ENCODE measurements at places on chromosomes 13 and 19.
A peak's percentile ranks its signal among the peaks of the same experiment; 100 is the strongest.

DNA sequence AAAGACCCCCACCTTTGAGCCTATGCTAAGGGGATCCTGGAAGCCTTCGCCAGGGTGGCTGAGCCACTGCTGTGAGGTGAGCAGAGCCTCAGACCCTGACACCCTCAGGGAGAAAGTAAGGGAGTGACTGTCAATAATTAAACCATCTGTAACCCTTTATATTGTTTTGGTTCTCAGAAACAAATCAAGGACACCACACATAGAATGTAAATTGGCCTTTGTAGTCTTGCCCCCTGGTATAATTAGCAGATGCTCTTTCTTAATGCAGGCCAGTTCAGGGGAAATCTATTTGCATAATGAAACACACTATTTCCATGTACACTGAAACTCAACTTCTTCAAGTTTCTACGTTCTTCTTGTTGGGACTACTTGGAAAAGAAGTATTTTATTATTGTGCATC is 127.7 kb upstream of the EDNRB start:
- no peak for DNase-seq

DNA sequence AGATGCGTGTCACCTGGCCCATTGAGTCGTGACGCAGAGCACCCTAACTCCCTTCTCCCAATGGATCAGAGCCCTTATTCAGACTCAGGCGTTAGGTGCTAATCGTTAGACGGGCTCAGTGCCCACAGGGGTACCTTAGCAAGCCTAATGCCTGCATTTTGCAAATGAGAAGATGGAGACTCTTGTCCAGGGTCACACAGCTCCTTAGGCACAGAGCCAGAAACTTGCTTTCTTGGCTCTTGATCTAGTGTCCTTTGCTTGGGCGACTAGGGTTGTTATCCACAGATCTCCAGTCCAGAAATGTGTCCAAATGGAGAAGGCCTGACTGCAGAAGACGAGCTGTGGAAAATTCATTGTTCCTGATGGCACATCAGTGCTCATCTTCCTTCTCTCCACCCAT is 85.1 kb downstream of the C13orf42 start:
- DNase-seq, result no peak

GRCh38 chr13:89852570-89852969 is 1494.9 kb upstream of the MIR17HG start:
- no peak for DNase-seq

DNA sequence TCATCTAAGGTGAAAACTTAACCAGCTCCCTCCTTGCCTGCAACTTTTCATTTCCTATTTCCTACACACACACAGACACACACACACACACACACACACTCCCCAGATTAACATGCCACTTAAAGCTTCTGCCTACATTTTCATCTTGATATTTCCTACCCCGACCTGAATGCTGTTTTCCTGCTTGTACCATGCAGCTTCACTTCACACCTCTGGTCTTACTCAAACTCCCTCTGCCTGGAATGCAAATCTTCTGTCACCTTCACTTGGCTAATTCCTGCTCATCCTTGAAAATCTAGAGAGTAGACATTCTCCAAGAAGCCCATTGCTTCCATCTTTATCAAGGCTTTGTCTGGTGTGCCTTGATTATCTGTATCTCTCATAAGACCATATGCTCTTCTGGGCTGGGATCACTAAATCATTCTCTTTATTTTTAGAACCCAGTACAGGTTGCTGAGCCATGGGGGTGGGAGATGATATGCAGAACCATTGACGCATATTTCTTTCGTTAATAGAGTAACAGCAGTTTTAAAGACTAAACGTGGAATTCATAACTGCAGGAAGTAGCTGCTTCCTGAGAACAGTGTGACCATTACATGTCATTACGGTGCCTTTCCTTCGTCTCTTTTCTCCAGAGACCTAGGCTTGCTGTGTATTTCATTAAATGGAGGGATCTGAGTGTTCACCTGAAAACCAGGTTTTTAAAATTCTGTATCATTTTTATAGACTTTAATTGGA is 37.7 kb downstream of the CNMD start:
- no peak for DNase-seq

DNA sequence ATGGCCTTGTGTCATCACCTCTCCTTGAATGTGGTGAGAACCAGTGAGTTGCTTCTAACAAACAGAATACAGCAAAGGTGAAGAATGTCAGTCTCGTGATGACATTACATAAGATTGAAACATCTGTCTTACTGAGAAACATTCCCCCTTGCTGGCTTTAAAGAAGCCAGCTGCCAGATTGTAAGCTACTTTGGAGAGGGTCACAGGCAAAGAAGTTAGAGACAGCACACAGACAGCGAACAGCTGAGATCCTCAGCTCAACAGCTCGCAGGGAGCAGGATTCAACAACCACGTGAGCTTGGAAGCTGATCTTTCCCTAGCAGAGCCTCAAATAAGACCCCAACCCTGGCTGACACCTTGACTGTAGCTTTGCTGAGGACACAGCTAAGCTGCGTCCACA is 367.9 kb downstream of the LIG4 start:
- DNase-seq, result no peak

- no peak for DNase-seq
Observed at GRCh38 chr13:87122551-87122950, 548.6 kb upstream of the SLITRK5 start.

DNA sequence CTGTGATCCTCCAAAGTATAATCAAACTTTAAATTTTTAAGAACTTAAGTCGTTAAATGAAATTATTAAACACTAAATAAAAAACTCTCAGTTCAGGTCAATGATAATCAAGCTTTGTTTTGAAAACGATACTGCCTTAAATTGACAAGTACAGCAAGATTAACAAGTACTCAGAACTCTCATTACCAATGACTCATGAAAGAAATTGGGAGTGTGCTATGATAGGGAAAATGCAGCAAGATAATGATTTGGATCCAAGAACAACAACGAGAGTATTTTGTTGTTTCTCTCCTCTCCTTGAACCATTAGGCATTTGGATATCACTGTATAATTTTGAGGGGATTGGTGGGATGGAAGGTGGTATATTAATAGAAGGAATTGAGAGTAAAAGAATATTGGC is 10.2 kb downstream of the N4BP2L2 start:
- no peak for DNase-seq

DNA sequence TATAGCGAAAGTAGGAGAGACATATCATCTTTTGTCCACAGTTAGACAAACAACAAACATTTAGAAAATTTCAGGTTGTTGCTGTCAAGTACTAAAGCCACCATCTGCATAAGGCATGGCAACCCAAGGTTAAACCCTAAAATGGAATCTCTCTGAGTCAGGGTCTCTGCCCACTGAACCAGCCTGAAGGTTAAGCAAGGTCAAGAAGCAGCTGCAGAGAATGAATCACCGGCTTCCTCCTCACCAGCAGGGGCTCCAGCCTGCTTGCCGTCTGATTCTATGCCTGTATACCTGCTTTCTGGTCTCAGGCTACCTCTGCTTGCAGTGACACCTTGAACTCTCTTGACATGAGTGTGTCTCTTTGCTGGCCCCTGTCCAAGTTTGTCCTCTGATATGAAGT is 726.2 kb upstream of the SGCG start:
- no peak for DNase-seq

GRCh38 chr19:29873024-29873800 is 61.4 kb downstream of the CCNE1 start:
- peak; percentile 57 for DNase-seq

DNA sequence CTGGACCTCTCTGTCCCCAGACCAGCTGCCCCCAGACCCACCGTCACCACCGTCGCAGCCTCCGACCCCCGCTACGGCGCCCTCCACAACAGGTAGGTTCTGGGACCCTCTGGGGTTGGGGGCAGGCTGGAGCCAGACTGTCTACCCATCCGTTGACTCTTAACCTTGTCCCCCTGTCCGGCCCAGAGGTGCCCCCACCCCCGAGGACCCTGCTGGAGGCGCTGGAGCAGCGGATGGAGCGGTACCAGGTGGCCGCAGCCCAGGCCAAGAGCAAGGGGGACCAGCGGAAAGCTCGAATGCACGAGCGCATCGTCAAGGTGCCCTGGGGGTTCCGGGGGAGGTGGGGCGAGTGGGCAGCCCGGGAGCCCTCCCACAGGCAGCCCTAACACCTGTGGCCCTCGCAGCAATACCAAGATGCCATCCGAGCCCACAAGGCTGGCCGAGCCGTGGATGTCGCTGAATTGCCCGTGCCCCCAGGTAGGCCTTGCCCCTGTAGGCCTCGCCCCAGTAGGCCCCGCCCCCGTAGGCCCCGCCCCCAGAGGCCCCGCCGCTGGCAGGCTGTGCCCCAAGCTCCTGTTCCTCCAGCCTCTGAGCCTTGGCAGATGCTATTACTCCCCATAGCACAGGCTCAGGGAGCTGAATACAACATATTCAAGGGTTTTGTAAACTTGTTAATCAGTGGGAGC is 12.9 kb downstream of the CC2D1A start:
- no peak for DNase-seq

DNA sequence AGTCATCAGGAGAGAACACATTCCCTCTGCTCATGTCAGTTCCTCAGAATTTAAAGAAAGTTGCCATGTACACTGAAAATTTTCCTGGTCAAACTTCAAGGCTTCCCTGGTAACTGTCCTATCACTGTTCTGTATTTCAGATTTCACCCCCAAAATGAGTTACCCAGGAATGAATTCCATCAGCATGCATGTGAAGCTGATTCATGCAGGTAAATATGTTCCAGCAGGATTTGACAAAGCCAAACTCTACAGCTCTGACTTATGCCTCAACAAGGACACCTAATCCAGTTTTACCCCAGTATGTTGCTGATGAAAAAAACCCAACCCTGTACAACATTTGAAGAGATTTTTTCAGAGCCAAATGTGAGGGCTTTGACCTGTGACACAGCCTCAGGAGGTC is 21.5 kb downstream of the LIG4 start:
- no peak for DNase-seq

DNA sequence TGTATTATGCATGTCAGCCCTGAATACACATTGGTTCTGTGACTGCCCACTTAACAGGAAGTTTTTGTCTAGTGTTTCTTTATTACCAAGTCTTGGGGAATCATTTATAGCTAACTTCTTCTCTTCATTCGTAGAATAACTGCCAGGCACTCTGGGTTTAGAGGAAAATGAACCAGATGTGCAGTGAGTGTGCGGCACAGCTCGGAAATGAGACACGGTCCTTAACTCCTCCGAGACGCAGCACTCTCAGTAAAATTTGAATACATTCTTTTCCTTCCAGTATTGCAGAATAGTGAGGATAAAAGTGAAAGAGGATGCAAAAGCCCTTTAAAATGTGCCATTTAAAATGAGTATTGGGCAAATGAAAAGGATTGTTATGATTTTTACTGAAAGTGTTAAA is 29.2 kb downstream of the ATP8A2 start:
- DNase-seq, result no peak

- DNase-seq, result no peak
Observed at GRCh38 chr13:31198519-31198918, 1.3 kb upstream of the B3GLCT start.

- DNase-seq, result no peak
Observed at GRCh38 chr19:5144545-5145179, 175.7 kb downstream of the KDM4B start.

- no peak for DNase-seq
Observed at GRCh38 chr19:18480006-18480691, 41.7 kb downstream of the ELL start.

DNA sequence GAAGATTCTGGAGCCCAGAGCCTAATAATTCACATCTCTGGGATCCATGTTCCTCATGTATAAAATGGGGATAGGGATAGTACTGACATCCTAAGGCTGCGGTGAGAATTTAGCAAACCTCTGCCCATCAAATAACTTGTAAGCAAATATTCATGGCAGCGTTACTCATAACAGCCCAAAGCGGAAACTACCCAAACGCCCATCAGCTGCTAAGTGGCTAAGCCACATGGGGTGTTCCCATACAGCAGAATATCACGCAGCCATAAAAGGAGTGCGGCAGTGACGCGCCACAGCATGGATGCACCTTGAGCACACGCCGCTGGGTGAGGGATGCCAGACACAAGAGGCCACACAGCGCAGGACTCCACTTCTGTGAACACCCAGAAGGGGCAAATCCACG is 19.7 kb downstream of the VRK3 start:
- DNase-seq, result no peak

GRCh38 chr13:42345367-42345766 is 73.4 kb downstream of the AKAP11 start:
- no peak for DNase-seq

DNA sequence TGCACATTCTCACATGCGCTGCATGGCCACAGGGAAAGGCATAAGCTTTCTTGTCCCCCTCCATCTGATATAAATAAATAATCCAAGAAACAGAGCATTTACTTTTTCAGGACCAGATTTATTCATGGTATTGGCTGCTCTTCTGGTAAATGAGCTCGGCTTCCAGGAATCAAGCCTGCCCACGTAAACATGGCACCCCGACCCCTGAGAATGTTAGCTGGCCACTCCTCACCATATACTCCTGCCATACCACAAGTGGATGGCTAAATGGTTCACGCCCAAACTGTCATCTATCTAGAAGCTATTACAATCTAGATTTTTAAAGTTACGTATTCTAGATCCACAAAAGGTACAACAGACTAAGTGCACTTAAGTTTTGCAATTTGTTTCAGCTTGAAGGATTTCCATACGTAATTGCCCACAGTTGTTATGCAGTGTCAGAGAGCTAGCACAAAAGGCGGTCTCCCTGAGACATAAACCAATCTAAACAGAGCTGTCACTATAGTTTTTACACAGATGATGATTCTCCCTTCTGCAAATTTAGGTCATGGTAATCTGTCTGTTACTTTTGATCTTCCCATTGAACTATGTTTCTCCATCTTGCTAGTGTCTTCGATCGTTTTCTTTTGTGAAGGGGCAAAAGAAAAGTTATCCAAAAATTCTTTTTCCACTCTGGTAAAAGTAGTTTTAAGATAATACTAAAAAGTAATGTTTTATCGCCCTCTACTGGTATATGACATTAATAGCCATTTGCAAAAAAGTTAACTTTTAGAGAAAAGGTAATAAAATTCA is 16.2 kb upstream of the FOXO1 start:
- DNase-seq, result peak; percentile 86

GRCh38 chr13:43804461-43805070 is 17.8 kb upstream of the ENOX1 start:
- peak; percentile 61 for DNase-seq

DNA sequence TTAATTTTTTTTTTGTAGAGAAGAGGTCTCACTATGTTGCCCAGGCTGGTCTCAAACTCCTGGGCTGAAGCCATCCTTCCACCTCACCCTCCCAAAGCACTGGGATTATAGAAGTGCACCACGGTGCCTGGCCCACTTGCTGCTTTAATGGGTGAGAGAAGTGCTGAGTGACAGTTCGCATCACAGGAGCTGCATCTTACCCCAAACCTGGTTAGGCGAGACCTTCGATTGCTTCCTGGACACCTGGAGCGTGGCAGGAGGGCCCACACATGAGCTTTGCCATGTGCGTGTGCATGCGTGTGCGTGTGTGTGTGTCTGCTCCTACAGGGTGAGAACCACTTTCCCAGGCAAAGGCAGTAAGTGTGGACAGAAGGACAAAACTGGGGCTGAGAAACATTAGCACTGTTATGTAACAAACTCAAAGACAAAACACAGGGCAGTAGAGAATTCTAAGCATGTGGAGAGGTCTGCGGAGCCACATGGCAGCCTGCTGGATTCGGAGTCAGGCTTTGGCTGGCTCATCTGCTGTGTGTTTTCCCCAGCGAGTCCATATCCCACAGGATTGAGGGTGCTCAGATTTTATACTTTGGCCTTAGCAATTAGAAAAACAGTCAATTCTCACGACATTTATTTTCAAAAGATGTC is 11.7 kb upstream of the MTIF3 start:
- peak; percentile 31 for DNase-seq

All from OCI-LY7 (cell line).